ENCODE measurements at places on chromosomes 2 and 18.
A peak's percentile ranks its signal among the peaks of the same experiment; 100 is the strongest.

DNA sequence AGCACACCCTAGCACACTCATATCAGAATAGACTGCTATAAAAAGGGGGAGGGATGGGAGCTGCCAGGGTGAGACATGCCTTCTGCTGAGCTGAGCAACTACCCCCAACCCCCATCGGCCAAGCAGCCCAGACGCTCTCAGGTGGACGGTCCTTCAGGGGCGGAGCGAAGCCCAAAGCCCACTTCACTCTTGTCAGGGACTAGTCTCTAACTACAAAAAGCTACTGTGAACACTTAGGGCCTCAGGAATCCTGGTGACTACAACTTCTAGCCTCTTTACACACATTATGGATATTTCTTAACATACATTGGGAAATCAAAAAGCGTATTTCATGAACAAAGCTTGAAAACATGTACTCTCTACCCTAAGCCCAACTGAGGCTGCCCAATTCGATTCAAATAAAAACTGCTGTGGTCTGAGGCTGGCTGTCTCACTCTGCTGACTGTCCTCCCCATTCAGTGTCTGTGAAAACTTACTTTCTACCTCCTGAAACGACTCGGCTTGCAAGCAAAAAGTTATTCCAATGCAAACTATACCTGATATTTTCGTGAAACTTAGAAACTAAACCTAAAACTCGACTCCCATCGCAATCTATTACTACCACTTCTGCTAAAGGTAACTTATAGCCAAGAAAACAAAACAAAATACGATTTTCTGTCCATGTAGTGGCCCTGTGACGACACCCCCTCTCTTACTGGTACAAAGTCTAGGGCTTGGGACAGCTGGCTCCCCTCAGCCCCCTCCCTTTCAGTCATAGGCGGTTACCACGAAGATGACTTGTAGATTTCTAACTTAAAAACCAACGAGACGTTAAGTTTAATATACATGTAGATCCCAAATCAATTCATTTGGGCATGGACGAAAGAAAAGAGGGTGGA lies 1.2 kb downstream of the SERTAD2 start:
- DNase-seq = peak; percentile 52

DNA sequence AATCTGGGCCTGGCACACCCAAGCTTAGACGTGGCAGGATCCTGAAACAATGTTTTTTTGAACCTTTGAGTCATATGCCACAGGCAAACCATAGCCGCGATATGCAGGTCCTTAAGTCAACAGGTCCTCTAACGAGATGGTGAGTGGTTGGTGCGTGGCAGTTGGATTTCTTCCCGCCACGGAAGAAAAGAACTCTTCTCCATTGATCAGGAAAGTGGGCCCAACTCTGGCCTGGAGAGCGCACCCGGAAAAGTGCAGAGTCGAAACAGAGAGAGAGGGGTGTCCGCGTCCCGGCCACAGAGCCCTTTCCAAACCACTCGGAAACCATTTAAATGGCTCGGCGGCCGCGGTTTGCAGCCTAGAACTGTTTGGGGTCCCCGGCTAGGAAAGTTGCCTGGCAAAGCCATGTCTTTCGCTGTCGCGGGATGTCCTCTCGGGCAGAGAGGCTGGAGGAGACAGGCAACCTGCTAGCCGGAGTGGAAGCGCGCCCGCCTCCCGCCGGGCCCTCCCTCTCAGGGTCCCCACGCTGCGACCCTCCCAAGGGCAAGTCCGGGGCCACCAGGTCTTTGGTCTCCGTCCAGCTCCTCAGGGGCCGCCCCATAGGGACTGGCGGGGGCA lies 777 bp downstream of the GALNT3 start:
- DNase-seq = no peak

GRCh38 chr2:74947703-74948102 lies 10.7 kb upstream of the POLE4 start:
- no peak for DNase-seq

DNA sequence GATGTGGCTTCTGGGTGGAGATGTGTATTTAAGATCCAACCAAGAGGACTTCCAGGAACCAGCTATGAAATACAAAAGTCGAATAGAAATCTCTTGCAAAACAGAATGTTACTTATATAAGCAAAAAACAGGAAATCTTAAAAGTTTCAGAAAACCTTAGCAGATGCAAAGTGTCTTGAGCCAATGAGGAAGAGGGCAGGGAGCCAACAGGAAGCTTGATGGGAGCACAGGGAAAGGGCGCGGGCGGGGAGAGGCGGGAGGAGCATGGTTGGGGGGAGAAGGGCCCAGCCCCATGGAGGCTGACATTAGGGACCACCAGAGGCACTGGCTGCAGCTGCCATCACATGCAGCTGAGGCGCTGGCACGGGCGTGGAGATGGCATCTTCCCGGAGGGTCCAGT lies 203.3 kb downstream of the SNTG2 start:
- DNase-seq = no peak

DNA sequence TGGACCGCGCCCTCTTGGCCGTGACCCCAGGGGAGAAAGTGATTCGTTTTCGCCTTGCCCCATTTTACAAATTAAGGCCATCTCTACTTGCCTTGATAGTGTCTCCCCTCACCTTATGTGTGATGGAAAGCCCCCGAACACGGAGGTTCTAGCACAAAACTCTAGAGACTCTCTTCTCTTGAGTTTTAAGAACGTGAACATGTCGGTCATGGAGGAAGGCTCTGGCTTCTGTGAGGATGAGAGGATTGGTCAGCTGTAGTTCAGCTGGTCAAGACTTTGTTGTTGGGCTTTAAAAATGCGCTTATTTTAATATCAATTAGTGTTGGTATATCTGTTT lies 828 bp downstream of the DYNC1I2 start:
- DNase-seq = no peak

- no peak for DNase-seq
Measured at GRCh38 chr2:31086590-31086989, 51.6 kb downstream of the GALNT14 start.

DNA sequence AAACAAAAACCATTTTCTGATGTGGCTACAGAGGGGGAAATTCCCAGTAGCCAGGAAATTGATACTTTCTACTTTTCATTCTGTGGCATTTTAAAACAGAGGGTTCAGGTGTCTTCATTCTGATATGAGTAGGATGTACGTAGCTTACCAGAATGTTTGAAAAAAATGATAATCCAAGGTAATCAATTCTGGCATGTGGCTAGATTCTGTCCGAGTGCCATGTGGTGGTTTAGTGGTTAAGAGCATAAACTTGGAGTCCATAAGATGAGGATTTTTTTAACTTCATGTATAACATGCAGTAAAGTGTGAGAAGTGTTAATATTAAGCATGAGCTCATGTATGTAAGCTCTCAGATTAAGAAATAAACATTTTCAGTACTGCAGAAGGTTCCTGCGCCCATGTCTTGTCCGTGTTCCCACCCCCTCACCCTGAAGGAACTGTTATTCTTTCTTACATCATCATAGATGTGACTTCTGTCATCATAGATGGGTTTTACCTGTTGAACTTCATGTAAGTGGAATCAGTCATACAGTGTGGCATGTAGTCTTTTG lies 4.5 kb downstream of the B3GNT2 start:
- DNase-seq = no peak

- no peak for DNase-seq
Measured at GRCh38 chr2:64923385-64923710, 65.9 kb upstream of the SLC1A4 start.

DNA sequence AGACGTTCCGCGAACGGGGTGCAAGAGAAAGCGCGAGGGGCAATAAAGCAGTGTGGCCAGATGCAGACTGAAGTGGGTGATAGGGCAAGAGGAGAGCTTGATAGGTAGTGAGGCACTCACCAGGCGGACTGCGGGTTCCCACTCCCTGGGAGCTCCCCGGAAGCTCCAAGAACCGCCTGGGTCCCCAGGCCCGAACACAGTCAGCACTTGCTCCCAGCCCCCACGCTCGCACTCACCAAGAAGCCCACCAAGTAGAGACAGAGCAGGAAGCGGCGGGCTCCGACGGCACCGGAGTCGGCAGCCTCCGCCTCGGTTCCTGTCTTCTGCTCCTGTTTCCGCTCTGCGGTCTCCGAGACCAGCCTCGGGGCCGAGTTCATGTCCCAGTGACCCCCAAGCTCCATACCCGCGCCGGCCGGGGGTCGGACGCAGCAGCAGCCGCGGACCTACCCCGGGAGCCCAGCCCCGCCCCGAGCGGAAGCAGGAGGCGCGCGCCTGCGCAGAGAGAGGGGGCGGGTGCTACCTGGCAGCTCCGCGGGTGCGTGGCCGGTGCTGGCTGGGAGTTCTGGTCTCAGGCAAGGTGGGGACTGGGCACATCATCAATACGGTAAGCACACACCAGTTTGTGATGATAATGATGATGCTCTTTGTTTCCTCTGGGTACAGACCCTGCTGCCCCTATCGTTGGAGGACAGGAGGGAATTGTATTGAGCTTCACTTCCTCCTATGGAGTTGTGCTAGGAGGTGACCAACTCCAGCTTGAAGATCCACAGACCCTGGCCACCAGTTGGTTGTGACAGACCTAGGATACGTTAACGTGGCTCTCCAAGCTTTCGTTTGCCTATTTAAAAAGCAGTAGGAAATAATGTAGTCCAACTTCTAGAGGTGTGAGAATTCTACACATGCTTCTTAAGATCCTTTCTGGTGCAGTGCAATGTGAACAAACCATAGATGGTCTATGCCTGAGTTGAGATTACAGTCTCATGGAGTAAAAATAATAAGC lies 25.1 kb upstream of the TMEM182 start:
- DNase-seq = peak; percentile 83

DNA sequence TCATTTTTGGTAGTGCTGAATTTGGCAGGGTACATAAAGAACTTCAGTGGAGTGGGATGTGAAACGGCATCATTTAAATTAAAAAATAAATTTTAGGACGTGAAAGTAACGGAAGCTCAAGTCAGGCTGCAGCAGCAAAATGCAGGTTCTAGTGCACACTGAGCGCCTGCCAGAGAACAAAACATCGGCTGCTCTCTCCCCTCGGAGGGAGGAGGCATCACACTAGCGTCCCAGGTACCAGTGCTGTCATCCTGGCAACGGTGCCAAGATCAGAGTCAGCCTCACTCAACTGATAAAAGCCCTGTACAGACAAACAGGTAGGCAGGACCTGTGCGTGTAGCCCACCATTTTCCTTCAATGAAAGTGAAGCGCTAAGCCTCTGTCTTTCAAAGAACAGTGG lies 261.5 kb downstream of the PTGR3 start:
- DNase-seq = no peak

- peak; percentile 90 for DNase-seq
Measured at GRCh38 chr2:219218732-219219701, at the start of gene ABCB6. TSS of gene ABCB6 (minus strand) at chr2:219218958. CDS start at chr2:219218673, 285 bp downstream.

DNA sequence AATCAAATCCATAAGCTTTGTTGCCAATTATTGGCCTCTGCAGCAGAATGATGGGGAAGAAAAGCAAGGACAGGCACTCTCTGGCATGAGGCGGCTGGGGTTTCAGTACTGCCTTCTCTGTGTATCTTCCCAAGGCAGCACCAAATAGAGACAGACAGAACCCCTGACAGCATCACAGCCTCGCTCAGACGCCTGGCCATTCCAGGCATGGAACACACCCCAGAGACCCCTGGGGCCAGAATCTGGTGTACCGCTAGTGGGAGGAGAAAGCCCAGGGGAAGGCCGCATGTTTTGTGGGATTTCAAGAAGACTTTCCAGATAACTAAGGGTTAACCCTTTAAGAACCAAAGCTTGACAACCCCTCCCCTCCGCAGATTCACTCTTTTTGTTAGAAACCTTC lies 282.1 kb downstream of the EN1 start:
- DNase-seq = no peak

DNA sequence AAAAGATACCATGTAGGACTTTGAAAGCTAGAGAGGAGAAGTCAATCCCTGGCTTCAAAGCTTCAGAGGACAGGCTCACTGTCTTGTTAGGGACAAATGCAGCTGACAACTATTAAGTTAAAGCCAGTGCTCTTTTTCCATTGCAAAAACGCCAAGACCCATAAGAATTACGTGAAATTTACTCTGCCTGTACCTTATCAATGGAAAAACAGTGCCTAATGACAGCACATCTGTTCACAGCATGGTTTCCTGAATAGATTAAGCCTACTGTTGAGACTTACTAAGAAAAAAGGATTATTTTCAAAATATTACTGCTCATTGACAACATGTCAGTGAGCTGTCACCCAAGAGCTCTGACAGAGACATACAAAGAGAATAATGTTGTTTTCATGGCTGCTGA lies 52.9 kb downstream of the ANKRD12 start:
- no peak for DNase-seq

DNA sequence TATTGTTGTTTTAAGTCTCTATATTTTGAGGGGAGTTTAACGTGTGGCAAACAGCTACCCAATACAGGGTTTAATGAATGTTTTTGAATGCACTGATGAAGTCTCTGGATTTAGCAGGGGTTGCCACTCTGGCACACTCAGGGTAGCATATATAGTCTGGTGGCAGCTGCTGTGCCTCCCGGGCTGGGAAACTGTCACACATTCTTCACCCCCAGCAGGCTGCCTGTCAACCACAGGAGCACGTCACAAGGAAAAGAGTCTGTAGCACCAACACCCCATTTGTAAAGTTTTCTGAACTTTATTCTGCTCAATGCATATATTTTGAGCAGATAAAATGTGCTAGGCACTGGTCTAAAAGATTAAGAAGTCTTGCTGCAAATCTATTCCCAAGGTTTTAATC lies 39.3 kb downstream of the NGEF start:
- no peak for DNase-seq

DNA sequence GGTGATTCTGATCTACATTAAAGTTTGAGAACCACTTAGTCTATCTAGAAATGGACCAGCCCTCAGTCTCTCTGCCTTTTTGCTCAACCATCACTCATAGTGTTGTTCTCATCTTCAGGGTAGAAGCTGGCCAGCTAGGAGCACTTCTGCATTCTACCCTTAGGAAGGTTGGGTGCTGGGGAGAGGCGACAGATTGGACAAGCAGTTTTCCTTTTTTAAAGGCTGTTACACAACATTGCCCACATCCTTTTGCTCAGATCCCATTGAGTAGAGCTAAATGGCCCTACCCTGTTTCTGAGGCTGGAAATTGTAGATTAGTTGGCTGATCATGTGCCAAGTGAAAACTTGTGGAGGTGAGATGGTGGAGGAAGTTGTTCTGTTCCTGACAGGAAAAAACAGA lies 35.6 kb downstream of the OSBPL6 start:
- no peak for DNase-seq

GRCh38 chr2:240143801-240144648 lies 3.6 kb upstream of the OTOS start:
- DNase-seq = peak; percentile 71

GRCh38 chr2:36967236-36967876 lies 1.0 kb upstream of the STRN start:
- DNase-seq = no peak

Data from CD4-positive, alpha-beta T cell treated with Interleukin-4 for 1 hour (primary cell).